ENCODE measurements at places on chromosomes 1 and 21.

GRCh38 chr1:69702085-69702484, 134.4 kb downstream of the LRRC7 start:
- DNase-seq, result no peak

DNA sequence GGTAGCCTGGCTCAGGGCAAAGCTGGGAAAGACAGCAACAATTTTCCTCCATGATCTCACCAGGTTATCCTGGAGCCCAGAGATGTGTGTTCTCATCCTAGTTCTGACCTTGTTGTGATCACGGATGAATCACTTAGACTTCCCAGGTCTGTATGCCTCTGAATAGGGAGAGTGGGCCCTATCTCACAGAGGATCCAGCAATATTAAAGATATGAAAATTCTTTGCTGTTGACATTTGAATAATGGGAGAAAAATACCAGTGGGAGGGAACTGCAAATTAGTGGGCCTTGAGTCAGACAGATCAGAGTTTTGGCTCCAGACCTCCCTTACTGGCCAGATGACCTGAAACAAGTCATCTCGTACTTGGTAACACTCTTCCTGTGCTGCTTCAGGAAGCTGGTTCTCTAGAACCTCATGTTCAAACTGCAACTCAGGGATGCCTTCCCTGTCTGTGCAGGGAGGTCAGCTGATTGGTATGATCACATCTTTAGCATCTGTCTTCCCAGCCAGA, 32.8 kb upstream of the RNF19B start:
- no peak for DNase-seq

- DNase-seq, result no peak
Observed at GRCh38 chr21:42367367-42368165, 1.2 kb upstream of the TFF1 start.

DNA sequence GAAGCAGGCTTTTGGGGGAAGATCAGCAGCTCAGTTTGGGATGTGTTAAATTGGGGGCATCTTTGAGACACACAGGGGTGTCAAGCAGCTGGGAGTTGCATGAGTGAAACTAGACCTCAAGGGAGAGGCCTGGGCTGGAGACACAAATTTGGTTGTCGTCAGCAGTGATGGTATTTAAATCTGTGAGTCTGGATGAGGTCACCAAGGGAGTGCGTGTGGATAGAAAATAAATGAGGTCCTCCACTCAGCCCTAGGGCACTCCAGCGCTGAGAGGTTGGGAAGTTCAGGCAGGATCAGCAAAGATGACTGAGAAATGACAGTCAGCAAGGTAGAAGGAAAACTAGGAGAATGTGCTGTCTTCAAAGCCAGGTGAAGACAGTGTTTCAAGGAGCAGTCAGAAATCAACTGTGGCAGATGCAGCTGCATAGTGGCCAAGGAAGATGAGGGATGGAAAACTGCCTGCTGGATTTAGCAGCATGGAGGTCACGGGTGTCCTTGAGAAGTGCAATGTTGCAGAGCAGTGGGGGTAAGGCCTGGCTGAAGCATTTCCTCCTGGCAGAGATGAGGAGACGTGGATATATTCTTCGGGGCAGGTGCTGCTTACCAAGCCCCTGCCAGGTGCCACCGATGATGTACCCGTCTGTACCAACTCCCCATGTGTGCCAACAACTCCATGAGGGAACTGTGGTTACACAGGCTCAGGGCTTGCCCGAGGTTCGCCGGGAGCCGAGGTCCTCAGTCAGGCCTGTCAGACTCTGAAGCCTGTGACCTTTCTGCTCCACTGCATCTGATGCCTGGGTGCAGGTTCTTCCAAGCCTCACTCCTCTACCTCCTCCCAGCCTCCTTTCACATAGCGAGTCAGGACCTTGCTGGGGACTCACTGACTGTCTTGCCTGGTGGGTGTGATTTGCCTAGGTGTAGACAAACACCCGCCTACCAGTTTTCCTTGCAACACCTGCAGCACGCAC, 11.3 kb downstream of the MAP7D1 start:
- no peak for DNase-seq

DNA sequence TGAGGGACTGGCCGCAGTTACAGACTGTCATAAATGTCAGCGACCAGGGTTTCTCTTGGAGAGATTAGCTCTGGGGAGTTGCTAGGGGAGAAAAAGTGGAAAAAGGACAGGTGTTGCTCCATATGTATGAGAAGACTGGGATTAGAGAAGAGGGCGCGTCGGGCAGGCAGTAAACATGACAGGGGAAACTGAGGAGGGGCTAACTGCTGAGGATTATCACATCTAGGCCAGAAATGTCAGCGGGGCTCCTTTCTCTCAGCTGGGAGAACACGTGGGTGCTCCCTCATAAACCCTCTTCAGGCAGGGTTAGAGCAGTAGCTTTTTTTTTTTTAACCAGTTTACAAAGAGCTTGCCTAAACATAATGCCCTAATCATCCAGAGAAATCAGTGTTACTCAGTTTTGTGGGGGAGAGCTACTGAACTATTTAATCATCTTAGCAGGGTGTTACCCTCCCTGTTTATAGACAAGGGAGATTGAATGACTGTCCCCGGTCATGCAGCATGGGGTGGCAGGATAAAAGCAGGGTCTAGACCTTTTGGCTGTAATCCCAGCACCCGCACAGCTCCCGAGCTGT, 35.2 kb downstream of the ELAPOR1 start:
- DNase-seq, result no peak

- no peak for DNase-seq
Observed at GRCh38 chr1:56285554-56286402, 293.6 kb downstream of the PLPP3 start.

GRCh38 chr1:37765916-37766664, 1.2 kb upstream of the EPHA10 start:
- no peak for DNase-seq

DNA sequence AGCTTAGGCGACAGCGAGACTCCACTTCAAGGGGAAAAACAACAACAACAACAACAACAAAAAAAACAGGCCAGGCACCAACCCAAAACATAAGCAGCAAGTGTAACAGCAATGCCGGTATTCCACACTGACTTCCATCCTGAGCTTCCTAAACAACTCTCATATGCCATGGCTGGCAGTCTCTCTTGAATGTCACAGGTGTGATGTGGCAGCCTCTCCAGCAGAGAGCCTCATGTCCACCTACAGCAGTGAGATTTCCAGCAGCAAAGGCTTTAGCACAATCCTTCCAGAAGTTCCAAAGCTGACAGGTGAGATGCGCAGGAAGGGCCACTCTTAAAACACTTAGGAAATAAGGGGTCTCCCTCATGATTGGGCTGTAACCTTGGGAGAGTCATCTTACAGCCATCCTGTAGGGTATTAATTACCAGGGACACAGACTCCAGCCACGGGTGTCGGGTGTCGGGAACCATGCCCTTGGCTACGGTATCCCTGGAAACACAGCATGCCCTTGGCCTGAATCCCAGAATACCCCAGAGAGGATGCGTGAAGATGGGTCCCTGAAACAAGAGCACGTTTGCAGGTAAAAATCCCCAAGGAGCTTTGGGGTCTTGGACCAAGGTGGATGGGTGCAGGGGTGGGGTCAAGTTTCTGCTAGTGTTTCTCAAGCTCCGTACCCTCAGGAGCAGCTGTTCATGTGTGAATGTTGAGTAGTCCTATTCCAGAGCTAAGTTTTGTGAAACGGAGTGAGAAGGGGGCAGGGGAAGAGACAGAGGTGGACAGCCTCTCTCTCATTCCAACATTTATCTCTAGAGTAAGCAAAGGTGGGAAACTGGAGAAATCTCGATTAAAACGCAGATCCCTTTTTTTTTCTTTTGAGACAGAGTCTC, 31.4 kb downstream of the CLSTN1 start:
- DNase-seq, result peak; percentile 10

DNA sequence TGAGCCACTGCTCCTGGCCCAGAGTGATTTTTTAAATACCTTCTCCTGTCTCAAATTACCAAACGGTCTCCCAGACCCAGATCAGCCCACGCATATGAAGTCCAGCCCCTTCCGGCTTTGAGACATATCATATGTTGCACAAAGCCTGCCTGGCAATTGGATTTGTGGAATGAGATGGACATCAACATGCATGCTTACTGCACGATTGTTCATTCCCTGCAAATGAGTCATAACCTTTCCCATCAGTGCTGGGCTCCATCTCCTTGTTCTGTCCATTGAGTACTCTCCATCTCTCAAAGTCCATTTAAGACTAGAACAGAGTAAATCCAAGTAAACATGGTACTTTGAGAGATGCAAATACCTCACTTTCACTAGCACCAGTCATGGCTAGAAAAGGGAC, 612.2 kb upstream of the USP24 start:
- DNase-seq, result no peak

DNA sequence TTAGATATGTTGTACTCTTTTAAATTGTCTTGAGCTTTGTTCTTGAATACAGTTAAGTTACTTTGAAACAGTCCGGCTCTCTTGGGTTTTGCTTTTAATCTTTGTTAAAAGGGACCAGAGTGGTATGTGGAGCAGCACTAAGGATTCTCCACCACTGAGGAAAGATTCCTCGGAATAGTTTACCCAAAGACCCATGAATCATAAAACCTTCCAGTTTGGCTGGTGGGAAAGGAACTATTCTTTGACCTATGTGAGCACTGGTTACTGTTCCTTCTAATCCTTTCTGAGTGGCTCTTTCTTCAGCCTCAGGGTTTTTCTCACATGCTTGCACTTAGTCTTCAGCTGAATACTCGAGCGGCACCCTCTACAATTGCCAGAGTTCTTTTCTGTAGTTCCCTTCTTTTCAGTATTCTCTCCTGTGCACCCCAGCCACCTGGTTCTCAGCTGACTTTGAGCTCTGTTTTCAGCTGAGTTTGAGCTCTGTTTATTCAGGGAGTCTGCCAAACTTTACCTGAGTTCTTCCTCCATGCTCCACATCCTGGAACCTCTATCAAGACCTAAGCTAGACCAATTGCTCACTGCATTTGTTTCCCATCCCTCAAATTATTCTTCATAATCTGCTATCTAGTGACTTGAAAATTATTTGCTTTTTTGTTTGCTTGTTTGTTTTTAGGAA, 253.8 kb upstream of the PLXNA2 start:
- no peak for DNase-seq

DNA sequence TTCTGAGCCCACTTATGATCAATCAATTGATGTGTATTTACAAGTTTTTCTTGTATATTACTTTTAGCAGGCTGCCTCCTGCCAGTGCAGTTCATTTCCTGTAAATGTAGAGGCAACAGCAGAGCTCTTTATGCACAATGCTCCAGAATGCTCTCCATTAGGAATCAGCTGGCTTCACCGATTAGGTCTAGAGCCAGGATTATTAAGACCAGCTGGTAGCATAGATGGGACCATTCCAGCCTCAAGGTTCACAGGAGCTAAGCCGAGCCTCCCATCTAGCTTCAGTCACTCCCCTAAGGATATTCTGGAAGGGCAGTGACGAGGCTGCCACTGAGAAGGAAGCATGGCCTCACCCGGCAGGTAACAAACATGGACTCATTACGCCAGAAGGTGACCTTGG, 36.8 kb downstream of the DHRS3 start:
- DNase-seq, result no peak

DNA sequence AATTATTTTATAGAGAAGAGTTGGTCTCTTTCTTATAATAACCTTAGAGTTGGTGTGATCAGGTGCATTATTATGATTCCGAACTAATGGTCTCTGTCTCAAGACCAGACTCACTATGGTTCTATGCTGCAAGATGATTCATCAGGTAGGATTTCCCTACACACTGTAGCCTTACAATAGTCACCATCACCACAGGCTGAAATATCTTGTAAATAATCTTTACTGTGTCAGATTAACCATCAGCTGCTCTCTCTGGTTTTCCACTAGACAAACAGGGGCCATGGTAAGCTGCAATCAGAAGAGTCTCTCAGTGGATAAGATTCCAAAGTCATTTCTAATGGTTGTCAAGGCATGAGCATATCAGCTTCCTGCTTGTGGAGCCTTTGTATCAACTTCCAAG, 4.4 kb upstream of the GBP4 start:
- no peak for DNase-seq

DNA sequence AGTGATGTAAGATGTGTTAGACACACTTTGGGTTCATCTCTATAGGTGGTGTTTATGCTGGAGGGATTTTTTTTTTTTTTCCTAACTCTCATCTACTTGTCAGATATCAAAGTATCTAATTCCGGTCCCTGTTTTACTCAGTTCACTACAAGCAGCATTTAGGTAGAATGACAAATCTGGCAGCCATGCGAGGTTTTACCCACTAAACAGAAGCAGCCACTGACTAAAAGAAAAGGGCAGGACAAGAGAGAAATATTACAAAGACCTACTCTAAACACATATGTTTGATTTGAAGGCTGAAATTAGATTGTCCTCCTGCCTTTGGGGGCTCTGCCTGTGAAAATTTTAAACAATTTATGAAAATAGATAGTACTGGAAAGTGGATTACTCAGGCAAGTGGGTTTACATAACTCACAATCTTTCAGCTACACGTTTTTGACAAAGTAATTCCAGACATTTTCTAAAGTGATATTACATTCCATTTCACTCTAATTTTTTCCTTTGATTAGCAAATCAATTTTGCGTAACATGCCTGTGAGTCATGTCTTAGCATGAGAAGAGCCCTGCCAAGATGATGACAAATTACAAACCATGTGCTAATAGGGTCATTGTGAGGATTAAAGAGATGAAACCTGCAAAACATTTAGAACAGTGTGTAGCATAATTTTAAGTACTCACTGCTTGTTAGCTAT, 172.6 kb downstream of the PLA2G4A start:
- DNase-seq, result no peak

GRCh38 chr1:225441314-225442122, 13.7 kb upstream of the LBR start:
- no peak for DNase-seq

GRCh38 chr1:204102029-204102611, 29.2 kb downstream of the SOX13 start:
- no peak for DNase-seq

DNA sequence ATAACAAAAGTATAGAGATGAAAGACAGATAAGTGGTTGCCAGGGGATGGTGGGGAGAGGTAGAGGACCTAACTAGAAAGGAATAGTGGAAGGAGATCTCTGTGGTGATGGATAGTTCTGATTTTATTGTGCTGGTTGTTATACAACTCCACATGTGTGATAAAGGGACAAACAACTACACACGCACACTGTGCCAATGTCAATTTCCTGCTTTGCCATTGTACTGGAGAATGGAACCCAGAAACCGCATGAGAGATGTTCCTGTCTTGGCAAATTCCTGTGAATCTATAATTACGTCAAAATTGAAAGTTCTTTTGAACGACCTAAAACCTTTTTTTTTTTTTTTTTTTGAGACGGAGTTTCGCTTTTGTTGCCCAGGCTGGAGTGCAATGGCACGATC, 11.0 kb downstream of the TNFRSF9 start:
- DNase-seq, result no peak

DNA sequence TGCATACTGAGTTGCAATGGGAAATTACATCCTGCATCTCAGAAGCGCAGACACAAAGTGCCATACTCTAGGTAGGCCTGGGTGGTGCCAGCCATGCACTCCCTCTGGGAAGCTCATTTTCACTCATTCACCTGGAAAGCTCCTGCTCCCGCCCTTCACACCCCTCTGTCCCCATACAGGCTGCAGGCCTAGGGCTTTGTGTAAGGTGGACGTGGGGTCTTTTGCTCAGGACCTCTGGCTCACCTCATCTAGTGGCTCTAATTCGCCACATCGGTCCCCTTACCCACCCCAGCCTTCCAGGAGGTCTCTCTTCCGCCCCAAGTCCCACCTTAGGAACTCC, 751 bp downstream of the MRPS15 start:
- no peak for DNase-seq

Data from NCI-H1694 treated with DMSO at 0.1 percent for 48 hours (cell line).